Activated T-cell treated with anti-CD3 and anti-CD28 coated beads, Interleukin-2, amount 50 U/mL, for 72 hours (primary cell): ENCODE measurements at places on chromosomes 7 and 10. TPM values are rescaled to one million over a fixed set of nuclear protein-coding genes. Genes with fewer than 3 reads are reported as not detected.

The CEP55 gene
- total RNA-seq: 55.8 TPM

The IDI2 gene
- not detected for total RNA-seq

The LOXL4 gene
- not detected for total RNA-seq

The DDIT4 gene
- total RNA-seq: 1,202 TPM

The ARMS2 gene
- total RNA-seq: not detected

The HOXA11 gene
- total RNA-seq: 0.14 TPM

The FAM241B gene
- total RNA-seq: 11.8 TPM

The CTNNA3 gene
- 0.74 TPM for total RNA-seq

The LIPK gene
- not detected for total RNA-seq

The CYP2C9 gene
- not detected for total RNA-seq

The CRHR2 gene
- total RNA-seq: not detected

The TMEM270 gene
- not detected for total RNA-seq

DNA sequence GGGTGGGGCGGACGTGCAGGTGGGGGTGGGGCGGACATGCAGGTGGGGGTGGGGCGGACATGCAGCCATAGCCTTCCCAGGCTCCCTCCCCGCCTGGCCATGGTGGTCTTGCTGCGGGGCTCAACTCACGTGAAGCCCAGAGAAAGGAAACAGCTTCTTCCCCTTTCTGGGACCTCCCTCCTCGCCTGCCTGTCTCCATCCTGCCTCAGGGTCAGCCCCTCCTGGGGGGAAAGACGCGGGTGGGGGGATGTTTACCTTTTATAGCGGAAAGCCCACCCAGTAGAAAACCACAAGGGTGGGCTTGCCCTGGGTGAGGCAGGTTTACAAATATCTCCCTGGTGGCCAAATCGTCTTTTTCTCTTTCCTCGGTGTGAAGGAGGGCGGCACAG, 520.0 kb downstream of the GLRX3 start:
- DNase-seq: no peak

DNA sequence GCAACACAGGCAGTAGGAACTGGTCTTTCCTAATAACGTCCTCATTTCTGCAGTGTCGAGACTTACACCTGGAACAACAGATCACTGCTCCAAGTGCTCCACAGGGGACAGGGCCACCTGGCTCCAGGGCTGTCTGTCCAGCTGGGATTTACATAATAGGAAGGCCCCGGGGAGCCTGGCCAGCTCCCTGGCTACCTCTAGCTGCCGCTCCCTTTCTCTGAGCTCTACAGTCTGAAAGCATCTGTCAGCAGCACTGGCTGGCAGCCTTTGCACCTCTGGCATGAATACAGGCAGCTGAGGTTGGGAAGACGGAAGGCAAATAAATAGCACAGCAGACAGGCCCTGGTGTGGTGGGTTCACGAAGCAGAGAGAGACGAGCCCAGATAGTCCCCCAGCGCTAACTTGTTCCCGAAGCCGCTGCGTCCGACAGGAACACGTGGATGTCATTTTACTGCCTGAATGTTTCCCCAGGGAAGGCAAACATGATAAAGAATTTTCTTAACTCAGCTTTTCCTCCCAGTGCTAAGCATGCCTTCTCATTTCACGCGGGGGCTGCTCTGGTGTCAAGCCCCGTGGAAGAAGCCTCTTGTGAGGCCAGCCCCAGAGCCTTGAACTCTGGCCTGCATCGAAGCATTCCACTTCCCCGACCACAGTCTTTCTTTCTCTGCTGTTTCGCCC, 105.4 kb downstream of the ITIH5 start:
- no peak for DNase-seq

- no peak for DNase-seq
These were observed 27.0 kb downstream of the ANXA8 start for GRCh38 chr10:47456794-47457527.

DNA sequence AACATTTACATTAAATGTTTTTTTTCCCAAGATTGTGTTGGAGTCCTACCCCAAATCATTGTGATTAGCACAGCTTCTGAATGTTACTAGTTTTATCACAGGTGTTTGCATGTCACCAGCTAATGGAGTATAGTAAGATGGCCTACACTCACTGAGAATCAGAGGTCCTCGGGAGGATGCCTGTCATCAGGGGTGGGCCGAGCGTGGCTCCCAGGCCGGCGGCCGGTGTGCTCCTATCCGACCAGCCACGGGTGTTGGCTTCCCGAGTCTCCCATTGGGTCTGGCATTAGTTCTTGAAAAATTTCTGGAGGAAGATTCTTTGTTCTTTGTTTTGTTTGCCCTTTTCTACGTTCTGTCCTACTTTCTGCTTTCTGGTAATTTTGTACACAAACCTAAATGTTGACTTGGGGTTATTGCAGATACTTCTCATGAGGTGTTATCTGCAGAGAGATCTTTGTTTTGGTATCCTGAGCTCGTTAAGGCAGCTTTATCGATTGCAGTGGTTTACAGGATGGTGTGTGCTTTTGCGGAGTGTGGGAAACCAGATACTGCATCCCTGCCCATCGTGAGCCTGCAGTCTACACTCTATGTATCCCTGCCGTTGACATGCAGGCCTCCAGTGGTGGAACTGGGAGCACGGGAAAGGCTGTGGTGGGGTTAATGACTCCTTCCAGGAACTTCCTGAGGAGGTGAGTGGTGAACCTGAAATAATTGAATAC, 67.3 kb upstream of the DNAJB6 start:
- no peak for DNase-seq

GRCh38 chr10:131653554-131654470, 247.0 kb upstream of the PPP2R2D start:
- DNase-seq: no peak

DNA sequence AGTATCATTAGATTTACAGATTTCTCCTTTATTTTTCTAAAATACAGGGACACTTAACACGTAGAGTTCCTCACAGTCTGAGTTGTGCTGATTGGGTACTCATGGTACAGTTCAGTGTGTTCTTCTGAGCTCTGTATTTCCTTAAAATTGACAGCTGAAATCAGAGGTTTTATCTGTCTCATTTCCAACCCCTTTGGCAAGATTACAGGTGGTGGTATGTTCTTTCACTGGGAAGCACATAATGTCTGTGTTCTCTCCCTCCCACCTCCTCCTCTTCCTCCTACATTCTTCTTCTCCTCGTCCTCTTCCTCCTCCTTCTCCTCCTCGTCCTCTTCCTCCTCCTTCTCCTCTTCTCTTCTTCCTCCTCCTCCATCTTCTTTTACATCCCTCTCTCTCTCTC, 99.5 kb upstream of the EEPD1 start:
- DNase-seq: no peak

DNA sequence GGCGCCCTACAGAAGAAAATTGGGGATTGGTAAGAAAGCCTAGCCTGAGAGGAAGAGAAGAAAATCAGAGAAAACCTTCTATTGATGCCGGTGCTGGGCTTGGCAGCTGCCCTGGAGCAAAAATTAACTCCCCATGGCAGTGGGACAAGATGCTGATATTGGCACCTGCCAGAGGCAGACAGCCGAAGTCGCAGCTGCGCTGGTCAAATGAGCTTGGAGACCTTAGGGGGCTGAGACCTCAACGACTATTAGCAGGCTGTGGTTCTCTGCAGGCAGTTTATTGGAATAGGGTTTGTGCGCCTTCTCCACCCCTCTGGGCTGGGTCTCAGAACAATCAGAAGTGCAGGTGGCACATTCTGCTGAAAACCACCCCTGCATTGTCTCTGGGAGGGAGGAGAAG, 213.7 kb downstream of the GFRA1 start:
- no peak for DNase-seq

DNA sequence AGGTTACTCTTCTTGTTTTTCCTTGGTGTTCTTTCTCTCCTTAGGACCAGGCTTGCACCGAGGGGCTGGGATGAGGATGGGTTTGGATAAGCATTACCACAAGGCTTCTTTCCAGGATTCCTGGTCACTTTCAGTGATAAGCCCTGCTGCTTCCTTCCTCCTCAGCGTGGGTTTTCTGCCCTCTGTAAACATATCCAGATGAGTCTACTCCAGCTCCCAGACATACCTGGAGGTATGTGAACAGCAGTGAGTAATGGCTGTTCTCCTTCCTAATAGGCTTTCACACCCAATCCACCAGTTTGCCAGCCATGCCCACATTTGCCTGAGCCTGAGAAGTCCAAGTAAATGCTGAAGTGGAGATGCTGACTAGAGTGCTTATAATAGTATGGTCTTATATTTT, 229.8 kb upstream of the YAE1 start:
- no peak for DNase-seq

- DNase-seq: no peak
These were observed 10.0 kb downstream of the FRG2B start for GRCh38 chr10:133616371-133617130.

DNA sequence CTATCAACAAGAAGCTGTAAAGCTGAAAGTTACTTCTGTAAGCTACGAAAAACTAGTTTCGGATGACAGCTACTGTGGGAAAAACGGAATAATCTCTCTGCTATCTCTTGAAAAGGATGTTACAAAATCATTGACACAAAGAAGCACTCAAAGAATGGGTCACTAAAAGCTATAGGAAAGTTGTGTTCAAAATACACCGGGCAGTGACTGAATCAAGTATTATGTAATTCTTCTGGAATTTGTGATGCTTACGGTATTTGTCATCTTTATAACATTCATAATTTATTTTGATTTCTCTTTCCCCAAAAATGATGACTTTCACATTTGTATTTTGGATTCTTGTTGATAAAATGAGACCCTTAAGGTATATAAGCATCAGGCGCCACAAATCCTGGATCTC, 112.1 kb upstream of the KLF6 start:
- no peak for DNase-seq

- DNase-seq: no peak
These were observed 71.2 kb downstream of the TMEM178B start for GRCh38 chr7:141144921-141145629.

DNA sequence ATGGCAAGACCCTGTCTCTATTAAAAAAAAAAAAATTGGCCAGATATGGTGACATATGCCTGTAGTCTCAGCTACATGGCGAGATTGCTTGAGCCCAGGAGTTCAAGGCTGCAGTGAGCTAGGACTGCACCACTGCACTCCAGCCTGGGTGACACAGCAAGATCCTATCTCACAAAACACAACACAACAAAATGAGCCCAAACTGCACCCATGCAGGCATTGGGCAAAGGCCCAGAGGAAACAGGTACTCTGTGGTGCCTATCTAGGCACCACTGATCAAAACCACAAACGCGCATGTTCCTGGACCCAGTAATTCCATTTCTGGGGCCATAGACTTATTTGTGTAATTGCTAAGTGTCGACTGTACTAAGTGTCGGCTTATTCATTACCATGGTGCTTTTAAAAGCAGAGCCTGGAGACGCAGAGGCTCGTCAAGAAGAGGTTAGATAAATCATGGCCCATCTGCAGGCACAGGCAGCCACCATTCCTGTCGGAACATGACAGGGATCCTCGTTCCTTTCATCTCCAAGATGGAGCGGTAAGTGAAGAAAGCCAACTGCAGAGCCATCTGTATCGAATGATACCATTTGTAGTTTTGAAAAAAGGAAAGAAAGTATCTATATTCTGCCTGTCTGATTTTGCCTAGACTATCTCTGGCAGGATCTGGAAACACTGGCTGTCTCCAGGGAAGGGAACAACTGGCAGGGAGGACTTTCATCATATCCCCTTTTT, 160.4 kb upstream of the RHEB start:
- no peak for DNase-seq
